Astrocyte (in vitro differentiated cells and primary cell): ENCODE measurements at places on chromosomes 3 and 15. TPM values are rescaled to one million over a fixed set of nuclear protein-coding genes. Genes with fewer than 3 reads are reported as not detected.

The SH2D7 gene
- not detected in 2 replicates for total RNA-seq

The MTFMT gene
- total RNA-seq: 12.3 and 13.5 TPM in 2 replicates

The CCR2 gene
- total RNA-seq: not detected in 2 replicates

The SYNPR gene
- total RNA-seq: 0.27 TPM in 1 of 2 replicates, not detected in the other

The SPATA12 gene
- total RNA-seq: not detected in 2 replicates

The PRKCI gene
- total RNA-seq: 59.3 and 65.2 TPM in 2 replicates

DNA sequence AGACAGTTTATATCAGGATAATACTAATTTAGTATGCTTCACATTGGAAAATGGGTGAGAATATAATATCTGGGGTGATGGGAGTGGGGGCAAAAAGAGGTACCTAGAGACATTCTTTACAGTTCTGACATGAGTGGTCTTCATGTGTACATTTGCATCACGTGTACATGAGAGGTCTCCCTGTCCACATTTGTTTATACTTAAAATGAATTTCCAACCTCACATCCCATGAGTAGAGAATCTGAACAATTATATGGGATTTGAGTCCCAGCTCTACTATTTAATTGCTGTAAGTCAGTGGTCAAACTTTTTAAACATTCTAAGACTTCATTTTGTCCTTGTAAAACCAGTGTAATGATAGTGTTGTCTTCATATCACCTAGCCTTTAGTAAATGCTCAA is 408.4 kb downstream of the NAALADL2 start:
- peak; percentile 27 for DNase-seq

DNA sequence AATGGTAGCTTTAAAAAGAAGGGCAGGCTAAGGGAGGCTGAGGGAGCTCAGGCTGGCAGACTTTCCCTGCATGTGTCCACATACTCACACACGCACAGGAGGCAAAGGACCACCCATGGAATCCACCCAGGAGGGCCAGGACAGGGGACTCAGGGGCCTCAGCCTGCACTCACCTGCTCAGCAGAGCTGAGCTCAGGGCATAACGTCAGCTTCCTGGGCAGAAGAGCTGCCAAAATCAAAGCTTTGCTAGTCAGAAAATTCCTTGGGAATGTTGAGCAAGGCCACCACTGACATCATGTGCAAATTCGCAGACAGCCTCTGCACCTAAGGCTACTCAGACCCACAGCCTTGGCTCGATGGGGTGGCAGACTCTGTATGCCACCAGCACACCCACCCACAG is 16.4 kb upstream of the ALAS1 start:
- peak; percentile 60 for DNase-seq

- peak; percentile 36 for DNase-seq
Observed at GRCh38 chr15:65066001-65066634, 1.7 kb downstream of the RASL12 start.

DNA sequence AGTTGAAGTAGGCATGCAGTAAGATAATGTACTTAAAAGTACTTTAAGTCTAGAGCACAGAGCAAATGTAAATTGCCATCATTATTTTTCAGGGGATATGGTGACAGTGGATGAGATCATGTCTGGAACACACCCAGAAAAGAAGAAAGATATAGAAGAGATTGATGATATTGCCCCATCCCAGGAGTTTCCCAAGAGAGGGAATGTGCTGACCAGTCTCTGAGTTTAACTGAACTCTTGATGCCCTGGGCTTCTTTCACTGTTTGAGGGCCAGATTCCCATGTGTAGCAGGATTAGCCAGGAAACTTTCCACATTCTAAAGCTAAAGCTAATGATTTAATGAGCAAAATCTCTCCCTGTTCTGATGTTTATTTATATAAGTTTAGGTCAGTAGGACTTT is 366.8 kb upstream of the UMPS start:
- DNase-seq: peak; percentile 89

- no peak for DNase-seq
Observed at GRCh38 chr3:113276751-113277080, 65.4 kb downstream of the BOC start.

- no peak for DNase-seq
Observed at GRCh38 chr15:96200357-96200967, 130.0 kb upstream of the NR2F2 start.

DNA sequence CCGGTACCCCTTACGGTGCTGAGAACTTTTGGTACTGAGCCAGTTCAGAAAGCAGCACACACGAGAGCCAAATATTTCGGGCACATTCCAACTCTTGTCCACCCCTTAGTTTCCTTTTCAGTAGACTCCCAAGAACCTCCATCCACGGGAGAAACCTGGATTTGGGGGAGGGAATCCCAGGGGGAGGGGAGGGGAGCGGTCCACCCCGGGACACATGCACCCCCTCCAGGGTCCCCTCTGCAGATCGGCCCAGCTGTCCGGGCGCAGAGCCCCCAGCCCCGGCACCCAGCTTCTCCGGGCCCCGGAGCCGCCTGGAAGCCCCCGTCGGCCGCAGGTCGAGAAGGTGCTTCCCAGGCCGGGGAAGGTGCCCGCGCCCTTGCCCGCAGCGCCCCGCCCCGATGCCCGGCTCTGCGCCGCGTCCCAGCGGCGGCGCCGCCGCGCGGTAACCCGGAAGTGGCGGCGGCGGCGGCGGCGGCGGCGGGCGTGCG is 455 bp upstream of the ABHD17C start:
- peak; percentile 36 for DNase-seq

DNA sequence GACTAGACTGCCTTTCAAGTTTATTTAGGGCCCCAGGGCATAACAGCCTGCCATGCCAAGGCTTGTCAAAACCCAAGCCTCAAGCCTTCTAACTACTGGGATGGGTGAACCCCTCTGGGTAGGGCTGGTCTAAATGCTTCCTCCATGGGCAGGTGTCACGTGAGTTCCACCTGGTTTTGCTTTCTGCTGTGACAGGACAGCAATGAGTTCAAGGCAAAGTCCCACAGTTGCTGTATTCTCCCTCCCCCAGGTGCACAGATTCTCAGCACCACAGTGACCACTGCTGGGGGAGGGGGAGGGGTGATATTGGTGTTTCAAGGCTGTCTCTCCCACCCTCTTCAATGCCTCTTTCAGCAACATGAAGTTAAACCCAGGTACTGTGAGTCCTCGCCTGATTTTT is 46.9 kb upstream of the UBE2Q2 start:
- no peak for DNase-seq

GRCh38 chr15:74179101-74179841 is 5.8 kb downstream of the ISLR start:
- DNase-seq: peak; percentile 92

- DNase-seq: no peak
Observed at GRCh38 chr3:174247687-174248152, 611.4 kb upstream of the NAALADL2 start.

DNA sequence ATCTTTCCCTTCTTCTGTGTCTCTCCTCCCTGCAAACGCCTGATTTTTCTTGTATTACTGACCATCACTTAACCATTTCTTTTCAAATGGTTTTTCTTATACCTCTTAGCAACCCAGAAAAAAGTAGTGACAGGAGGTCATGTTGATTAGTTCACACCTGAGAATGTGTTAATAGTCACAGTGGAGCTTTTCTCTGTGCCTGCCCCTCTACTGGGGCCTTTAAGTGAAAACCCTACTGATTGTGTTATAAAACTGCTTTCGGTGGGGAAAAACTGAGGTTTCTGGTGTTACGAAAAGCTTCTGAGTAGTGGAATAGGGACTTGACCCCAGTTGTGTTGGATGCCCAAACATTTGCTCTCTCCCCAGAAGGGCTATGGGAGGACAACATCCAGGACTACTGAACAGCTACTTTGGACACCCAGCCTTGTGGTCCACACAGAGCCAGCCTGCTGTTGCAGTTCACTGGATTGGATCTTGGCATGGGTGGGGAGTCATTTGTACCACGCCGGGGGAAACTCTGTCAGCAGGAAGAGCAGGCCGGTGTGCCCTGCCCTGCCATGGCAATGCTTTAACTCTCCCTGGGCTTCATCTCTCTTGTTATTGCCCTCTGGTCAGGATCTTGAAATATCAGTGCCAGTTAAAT is 10.3 kb downstream of the GPR87 start:
- no peak for DNase-seq

GRCh38 chr15:57237301-57237642 is 139.0 kb upstream of the CGNL1 start:
- no peak for DNase-seq

DNA sequence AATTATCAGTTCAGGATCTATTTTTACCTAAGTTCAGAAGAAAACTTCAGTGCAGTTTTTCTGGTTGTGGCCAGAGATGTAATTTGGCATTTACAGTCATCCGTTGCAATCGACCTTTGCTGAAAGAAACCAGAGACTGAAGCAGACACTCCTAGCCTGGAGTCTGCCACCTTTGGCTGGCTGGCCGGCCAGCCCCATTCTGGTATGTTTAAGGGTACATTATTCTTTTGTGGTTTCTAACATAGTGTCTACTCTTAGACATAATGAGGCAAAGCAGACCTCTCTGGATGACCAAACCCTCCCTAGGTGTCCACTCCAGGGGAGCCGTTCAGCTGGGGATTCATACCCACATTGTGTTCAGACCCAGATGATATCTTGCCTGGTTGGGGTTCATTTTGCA is 275.9 kb upstream of the TPM1 start:
- no peak for DNase-seq

GRCh38 chr3:48555949-48556795 is 431 bp downstream of the PFKFB4 start:
- DNase-seq: no peak

GRCh38 chr3:195458316-195458717 is 15.5 kb upstream of the ACAP2 start:
- no peak for DNase-seq

GRCh38 chr15:83458381-83458780 is 11.2 kb downstream of the SH3GL3 start:
- DNase-seq: no peak

DNA sequence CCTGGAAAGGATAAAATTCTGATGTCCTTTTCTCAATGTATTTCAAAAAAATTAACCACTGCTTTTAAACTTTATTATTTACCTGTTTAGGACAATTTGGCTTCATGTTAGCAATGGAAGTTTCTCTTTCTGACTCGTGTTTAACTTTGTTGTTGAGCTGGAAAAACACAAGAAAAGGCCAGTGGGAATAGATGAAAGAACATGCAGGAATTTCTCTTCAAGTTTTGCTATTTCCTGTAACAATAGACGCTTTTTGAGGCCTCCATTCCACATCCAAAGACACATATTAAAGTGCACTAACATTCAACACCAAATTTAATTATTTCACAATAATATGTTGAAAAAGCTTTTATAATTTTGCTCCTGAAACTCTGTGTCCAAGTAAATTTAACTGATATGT is 9.7 kb downstream of the RBMS3 start:
- no peak for DNase-seq

DNA sequence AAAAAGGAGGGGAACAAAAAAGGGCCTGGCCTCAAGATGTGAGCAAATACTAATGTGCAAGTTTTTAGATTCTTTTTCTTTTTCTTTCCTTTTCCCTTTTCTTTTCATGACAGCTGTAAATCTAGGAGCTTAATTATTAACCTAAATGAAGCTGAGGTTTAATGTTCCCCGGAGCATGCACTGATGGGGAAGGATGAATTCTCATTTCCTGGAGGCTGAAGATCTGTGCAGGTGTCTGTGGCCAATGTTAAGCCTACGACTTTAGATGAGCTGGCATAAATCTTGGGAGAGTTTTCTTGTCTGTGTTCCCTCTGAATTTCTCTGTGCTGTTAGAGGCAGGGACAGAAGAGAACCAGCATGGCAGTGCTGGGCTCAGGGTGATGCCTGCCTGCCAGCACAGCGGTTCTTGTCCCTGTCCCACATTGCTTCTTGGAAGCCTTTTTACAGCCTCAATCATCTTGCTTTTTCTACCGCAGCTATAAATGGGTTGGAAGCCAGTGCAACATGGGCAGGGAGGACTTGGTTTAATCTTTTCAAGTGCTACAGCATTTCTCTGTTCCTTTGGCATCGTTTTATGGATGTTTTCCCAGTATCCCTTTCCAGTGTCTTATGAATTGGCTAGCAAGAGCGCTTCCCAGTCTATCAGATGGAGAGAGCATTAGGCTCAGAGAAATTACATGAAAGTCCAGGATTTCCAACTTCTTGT is 119.1 kb downstream of the ATG7 start:
- peak; percentile 34 for DNase-seq

DNA sequence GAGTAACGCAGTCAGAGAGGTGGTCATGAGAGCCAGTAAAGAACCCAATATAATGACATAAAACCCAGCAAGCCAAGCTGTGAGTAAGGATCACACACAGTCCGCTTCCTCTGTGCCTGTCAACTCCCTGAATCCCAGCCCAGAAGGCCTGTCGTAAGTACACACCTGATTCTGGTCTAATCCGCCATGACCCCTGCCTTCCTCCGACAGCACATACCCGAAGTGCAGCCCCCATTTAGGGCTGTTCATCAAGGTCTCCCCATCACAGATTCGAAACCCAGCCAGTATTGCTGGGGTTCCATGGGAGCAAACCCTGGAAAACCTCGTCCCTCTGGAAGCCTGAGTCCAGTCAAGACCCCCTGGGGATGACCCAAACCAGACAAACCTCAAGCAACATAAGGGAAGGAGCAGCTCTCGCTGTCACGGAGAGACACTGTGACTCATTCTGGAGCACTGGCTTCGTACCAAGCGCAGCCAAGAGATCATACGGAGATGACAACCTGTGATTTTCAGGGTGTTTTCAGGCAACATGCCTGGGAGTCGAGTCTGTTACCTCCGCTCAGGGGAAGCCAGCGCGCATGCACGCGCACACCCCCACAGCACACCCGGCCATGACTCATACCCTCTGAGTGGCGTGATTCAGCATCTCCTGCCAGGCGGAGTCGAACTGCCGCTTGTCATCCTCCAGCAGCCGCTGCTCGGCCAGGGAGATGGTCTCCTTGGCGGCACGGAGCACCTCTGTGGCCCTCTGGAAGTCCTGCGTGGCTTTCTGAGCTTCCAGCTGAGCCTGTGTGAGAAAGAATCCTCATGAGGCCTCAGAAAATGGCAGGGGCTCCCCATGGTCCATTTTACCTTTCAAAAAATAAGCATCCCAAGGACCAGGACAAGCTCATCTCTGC is 63.0 kb downstream of the SH3BP5 start:
- peak; percentile 94 for DNase-seq

- DNase-seq: no peak
Observed at GRCh38 chr15:75307778-75308390, 25.2 kb downstream of the GOLGA6D start.

DNA sequence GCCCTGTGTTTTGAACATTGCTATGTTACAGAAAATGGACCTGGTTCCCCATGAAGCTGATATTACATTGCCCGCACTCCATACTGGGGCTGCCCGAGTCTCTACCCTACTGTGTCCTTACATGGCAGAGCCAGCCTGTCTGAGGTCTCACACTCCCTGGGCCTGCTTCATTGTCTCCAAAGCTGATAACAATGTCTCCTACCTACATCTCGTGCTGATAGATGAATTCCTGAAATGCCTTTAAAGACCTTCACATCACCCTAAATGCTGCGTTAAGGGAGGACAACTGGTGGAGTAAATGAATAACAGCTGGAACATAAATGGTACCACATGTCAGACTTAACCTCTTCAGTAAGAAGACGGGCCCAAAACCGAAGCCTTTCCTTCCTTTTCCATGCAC is 62.9 kb upstream of the PTX3 start:
- DNase-seq: peak; percentile 29

GRCh38 chr3:121658716-121659435 is 1.8 kb downstream of the HCLS1 start:
- no peak for DNase-seq
